Urinary bladder (tissue), 4 donors: ENCODE measurements at places on chromosomes 11 and 22. TPM values are rescaled to one million over a fixed set of nuclear protein-coding genes. Genes with fewer than 3 reads are reported as not detected.

- no peak for DNase-seq
These were observed 24.6 kb upstream of the TESMIN start for GRCh38 chr11:68775951-68776388.

DNA sequence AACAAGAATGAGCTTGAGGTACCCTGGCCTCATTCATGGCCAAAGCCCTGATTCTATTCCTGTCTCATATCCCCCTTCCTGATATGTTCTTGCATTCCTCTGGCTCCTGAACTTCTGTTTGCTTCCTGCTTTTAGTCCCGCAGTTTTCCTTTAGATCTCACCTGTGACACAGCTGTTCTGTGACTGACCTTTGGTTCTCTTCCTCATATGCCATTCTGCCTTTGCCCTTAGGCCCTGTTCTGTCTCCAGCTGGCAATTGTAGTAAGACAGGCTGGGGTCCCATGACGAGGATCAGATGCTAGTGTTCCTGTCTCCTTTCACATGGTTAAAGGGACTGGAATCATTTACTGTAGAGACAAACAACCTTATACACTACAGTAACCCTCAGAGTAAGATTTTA lies 59.0 kb upstream of the PDE3B start:
- no peak for DNase-seq

DNA sequence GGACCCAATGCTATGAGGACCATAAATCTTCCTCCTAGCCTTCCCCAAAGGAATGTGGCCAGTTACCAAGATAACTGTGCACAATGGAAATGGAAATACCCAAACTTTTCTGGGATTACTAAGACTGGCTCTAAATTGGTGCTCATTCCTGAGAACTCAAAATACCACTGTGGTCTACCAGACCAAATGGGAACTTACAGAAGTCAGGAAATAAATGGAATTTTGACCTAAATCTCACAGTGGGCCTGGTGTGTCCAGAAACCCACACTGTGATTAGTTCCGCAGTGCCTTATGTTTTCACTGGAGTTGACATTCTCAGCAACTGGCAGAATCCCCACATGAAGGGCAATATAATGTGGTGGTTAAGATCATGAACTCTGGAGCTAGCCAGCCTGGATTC lies 99.4 kb upstream of the ZC3H12C start:
- no peak for DNase-seq

SERHL2 gene
- 4.0 TPM for total RNA-seq

OR5P2 gene
- 7.9 TPM for total RNA-seq

DNA sequence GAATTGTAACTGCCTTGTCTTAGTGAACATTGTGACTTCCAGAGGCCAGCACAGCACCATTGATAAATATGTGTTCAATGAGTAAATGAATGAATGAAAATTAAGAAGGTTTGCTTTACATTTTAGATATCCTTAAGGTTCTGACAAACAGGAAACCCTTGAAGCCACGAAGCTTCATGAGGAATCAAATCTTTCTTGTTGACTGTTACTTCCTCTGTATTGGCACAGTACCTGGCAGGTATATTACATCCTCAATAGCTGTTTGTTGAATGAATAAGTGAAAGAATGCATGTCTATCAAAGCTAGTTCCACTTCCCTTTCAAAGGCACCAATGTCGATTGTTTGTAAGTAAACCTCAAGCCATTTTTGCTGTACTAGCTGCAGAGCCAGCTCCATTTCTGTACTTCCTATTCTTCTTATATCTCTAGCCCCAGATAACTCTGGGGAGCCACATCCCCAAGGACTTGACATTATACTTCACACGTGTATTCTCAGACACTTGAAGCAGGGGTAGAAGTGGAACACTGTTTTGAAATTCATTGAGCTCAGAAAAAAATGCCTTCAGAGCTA lies 140.3 kb upstream of the RAG2 start:
- DNase-seq, result no peak

DNA sequence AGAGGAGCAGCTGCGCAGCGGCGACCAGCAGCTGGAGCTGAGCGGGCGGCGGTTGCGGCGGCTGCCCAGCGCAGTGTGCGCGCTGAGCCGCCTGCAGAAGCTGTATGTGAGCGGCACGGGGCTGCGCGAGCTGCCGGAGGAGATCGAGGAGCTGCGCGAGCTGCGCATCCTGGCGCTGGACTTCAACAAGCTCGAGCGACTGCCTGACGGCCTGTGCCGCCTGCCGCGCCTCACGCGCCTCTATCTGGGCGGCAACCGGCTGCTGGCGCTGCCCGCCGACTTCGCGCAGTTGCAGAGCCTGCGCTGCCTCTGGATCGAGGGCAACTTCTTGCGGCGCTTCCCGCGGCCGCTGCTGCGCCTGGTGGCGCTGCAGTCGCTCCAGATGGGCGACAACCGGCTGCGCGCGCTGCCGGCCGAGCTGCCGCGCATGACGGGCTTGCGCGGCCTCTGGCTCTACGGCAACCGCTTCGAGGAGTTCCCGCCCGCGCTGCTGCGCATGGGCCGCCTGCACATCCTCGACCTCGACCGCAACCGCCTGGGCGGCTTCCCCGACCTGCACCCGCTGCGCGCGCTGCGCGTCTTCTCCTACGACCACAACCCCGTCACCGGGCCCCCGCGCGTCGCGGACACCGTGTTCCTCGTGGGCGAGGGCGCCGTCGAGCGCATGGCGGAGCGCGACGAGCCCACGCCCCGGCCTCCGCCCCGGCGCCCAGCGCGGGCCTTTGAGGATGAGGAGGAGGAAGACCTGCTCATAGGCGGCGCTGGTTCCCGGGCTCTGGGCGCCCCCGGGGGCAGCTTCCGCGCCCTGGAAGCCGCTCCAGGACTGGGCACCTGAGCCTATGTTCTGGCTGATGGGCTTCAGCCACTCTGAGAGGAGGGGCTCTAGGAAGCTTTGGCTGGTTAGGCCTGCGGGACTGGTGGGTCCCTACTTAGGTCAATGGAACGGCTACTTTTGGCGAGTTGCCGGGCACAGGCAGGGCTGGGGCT lies 787 bp downstream of the LRRC10B start:
- DNase-seq, result no peak

GRCh38 chr11:122344215-122344614 lies 228.2 kb upstream of the BLID start:
- no peak for DNase-seq

DNA sequence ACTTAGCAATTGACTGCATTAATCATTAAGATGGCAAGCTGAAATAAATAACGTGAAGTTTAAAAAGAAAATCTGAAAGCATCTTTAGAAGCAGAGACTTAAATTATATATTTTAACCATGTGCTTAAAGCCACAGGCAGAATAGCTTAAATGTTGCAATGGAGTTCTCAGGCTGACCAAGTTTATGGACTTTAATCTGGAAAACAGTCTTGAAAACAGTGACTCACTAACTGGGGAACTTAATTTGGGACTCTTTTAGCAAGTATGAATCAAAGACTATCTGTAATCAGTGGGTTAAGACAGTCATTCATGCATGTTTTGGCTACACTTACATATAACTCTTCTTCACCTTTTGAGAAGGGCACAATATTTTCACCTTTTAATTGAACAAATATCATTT lies 12.6 kb upstream of the GLYATL1 start:
- DNase-seq, result no peak

OR2D2 gene
- 0.53 TPM for total RNA-seq
